Fibroblast of villous mesenchyme (primary cell): ENCODE measurements at places on chromosomes 3 and 15.

GRCh38 chr3:177420651-177421480 lies 223.6 kb upstream of the TBL1XR1 start:
- DNase-seq, result peak; percentile 83

GRCh38 chr3:192409201-192409837 lies 318.0 kb downstream of the FGF12 start:
- no peak for DNase-seq

GRCh38 chr15:82056958-82057823 lies 11.4 kb upstream of the MEX3B start:
- DNase-seq, result no peak

- no peak for DNase-seq
Measured at GRCh38 chr15:64017591-64018163, 28.6 kb downstream of the DAPK2 start.

DNA sequence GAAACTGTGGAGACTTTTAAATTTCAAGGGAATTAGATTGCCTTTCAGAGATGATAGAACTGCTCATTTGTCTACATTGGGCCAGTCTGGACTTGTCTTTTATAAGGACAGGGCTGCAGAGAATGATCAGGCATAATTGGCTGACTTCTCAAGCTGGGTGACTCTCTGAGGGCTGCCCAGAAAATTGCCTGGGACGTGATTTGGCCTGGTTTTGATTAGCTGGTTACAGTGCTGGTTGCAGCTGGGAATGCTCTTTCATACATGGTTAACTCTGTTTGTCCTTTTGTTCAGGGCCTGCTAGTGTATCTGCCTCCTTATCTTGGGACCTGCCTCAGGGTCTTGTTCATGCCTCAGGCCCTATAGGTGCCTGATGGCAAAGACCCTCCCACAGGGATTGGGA lies 245.6 kb downstream of the CLSTN2 start:
- DNase-seq, result no peak
